ENCODE measurements at places on chromosomes 5 and 9. TPM values are rescaled to one million over a fixed set of nuclear protein-coding genes. Genes with fewer than 3 reads are reported as not detected.

DNA sequence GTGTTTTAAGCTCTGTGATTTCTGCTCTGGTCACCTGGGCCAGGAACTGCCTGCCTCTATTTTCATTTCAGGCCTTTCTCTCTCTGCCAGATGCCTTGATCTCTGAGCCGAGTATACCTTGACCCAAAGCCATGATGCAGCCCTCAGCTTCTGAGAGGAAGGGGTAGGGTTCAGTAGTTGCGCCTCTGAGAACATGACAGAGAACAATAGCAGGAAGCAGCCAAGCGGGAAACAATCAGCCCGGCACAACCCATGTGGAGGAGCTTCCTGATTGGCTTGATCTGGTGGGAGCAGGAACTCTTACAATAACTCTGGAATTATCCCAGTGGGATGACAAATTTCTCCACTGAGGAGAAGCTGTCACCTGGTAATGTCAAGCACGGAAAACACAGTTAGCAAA is 127.4 kb downstream of the PALM2AKAP2 start:
- no peak for DNase-seq
- no peaks in the 10 kb centered on the region for H3K36me3 ChIP-seq
- H3K4me3 ChIP-seq, result no peak overlapping the region
- H3K4me1 ChIP-seq, result peaks cover 34% of the 10 kb centered on the region
- no peak overlapping the region for H3K27ac ChIP-seq

DNA sequence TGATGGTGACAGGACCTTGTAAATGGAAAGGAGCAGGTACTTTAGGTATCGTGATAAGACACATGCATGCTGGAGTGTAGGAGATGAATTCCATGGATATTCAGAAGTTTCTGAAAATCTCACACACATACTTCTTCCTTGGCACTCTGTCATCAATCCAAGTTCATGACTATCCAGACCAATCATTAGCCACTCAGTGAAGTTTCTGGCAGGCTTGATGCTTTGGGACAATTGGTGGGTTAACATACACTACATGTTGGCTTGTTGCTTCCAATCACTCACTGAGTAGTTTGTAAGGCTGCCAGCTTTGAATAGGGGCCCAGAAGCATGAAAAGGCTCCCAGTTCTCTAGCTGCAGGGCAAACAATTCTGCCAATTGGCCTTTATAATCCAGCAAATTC is 147.6 kb downstream of the CEMIP2 start:
- H3K27me3 ChIP-seq, result peaks cover 6% of the 10 kb centered on the region
- no peak overlapping the region for H3K27ac ChIP-seq
- no peak for DNase-seq
- no peaks in the 10 kb centered on the region for H3K36me3 ChIP-seq
- H3K4me1 ChIP-seq, result no peaks in the 10 kb centered on the region

GRCh38 chr9:125412166-125412565 is 150.5 kb downstream of the GAPVD1 start:
- H3K4me1 ChIP-seq, result peaks cover 12% of the 10 kb centered on the region
- peaks cover 13% of the 10 kb centered on the region for H3K27me3 ChIP-seq
- H3K27ac ChIP-seq, result peak overlapping the region; percentile 10
- no peaks in the 10 kb centered on the region for H3K36me3 ChIP-seq
- H3K4me3 ChIP-seq, result no peak overlapping the region
- no peak for DNase-seq

DNA sequence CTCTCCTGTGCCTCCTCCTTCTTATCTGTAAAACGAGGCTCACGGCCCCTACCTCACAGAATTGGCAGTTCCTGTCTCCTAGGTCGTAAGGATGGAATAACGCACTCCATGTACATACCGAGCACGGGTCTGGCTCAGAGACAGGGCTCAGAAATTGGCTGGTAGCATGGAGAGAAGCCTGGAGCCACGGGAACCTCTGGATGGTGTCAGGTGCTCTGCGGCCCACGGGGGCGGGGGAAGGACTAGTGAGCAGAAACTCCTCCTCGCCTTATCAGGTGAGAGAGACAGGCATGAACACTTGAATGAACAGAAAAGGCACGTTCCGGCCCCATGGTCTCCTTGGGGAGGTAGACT is 15.4 kb upstream of the C5orf47 start:
- no peak for DNase-seq
- peak overlapping the region; percentile 87 for H3K4me3 ChIP-seq
- no peaks in the 10 kb centered on the region for H3K36me3 ChIP-seq
- peak overlapping the region; percentile 54 for H3K27ac ChIP-seq
- peaks cover 7% of the 10 kb centered on the region for H3K27me3 ChIP-seq
- H3K4me1 ChIP-seq, result peaks cover 40% of the 10 kb centered on the region

DNA sequence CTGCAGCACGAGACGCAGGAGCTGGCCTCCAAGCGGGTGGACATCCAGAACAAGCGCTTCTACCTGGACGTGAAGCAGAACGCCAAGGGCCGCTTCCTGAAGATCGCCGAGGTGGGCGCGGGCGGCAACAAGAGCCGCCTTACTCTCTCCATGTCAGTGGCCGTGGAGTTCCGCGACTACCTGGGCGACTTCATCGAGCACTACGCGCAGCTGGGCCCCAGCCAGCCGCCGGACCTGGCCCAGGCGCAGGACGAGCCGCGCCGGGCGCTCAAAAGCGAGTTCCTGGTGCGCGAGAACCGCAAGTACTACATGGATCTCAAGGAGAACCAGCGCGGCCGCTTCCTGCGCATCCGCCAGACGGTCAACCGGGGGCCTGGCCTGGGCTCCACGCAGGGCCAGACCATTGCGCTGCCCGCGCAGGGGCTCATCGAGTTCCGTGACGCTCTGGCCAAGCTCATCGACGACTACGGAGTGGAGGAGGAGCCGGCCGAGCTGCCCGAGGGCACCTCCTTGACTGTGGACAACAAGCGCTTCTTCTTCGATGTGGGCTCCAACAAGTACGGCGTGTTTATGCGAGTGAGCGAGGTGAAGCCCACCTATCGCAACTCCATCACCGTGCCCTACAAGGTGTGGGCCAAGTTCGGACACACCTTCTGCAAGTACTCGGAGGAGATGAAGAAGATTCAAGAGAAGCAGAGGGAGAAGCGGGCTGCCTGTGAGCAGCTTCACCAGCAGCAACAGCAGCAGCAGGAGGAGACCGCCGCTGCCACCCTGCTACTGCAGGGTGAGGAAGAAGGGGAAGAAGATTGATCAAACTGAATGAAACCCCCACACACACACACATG is 654 bp downstream of the PURA start:
- peak overlapping the region; percentile 95 for H3K4me3 ChIP-seq
- H3K36me3 ChIP-seq, result no peaks in the 10 kb centered on the region
- peak; percentile 79 for DNase-seq

DNA sequence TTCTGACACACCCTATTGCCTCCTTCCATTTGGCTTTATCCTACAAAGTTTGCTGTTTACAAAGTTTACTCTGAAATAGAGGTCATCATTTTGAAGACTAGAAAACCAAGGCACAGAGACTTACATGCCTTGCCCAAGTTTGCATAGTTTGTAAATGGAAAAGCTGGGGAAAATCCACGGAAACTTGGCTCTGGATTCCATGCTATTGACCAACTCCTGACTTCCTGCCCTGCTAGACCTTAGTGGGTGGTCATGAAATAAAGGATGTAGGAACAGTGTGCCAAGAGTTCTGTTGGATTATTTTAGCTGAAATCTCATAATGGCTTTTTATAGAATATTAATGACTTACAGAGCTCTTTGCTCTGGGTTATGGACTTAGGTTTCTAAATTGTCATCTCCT is 69.5 kb downstream of the GRIA1 start:
- H3K4me1 ChIP-seq, result peaks cover 12% of the 10 kb centered on the region
- no peak overlapping the region for H3K27ac ChIP-seq
- H3K4me3 ChIP-seq, result no peak overlapping the region

DNA sequence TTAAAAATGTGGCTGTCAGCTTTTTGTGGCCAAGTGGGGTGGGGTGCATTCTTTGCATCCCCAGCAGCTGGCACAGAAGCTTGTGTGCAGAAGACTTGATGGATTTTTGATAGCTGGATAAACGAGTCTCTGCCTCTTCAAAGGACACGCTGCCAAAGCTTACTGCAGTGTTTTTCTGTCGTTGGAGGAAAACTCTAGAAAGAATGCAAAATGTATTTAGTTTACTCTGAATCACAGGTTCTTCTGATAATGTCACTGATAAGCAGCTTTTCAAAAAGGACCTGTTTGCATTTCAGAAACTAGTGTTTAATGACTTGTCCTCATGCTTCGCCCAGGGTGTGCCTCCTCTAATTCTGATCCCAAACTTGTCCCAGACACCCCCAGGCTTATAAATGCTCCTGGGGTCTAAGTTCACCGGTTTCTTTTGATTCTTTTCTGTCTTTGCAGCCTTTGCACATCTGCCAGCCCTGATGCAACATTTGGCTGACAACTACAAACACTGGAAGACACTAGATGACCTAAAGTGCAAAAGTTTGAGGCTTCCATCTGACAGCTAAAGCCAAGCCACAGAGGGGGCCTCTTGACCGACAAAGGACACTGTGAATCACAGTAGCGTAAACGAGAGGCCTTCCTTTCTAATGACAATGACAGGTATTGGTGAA is 66.0 kb downstream of the WDR41 start:
- peak overlapping the region; percentile 91 for H3K27ac ChIP-seq
- H3K4me1 ChIP-seq, result no peaks in the 10 kb centered on the region
- H3K4me3 ChIP-seq, result peak overlapping the region; percentile 22
- DNase-seq, result no peak

DNA sequence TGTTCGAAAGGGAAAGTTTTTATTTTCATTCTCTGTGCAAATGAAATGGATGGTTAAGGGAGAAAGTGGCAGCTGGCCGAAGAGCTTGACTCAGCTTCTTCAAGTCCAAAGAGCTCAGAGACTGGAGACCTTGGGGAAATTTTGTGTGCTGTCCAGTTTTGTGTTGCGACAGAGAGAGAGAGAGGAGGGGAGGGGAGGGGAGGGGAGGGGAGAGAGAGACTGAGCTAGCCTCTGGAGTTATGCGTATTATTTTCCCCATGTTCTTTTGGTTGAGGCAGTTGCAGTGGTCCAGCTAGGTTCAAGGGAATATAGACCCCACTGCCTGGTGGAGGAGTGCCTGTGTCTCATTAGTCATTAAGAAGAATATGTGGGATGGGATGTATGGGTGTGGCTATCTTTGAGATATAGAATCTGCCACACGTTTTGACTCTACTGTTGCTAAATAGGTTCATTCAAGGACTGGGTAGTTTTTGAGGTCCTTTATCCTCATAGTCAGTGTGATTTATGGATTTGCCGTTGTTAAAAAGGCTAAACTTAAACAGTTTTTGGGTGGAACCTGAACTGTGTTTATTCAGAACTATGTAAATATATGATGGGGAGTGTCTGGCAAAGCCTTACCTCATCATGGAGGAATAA is 69.7 kb downstream of the ARHGAP26 start:
- DNase-seq, result no peak
- peaks cover 28% of the 10 kb centered on the region for H3K4me1 ChIP-seq
- no peaks in the 10 kb centered on the region for H3K27me3 ChIP-seq
- H3K36me3 ChIP-seq, result peaks cover 3% of the 10 kb centered on the region

Gene CCL19
- not detected for total RNA-seq

All from type B pancreatic cell (in vitro differentiated cells).